Activated CD8-positive, alpha-beta memory T cell treated with anti-CD3 and anti-CD28 coated beads for 48 hours (primary cell): ENCODE measurements at places on chromosomes 4 and X.

GRCh38 chr4:5157791-5158770 is 106.8 kb downstream of the STK32B start:
- no peak for DNase-seq

DNA sequence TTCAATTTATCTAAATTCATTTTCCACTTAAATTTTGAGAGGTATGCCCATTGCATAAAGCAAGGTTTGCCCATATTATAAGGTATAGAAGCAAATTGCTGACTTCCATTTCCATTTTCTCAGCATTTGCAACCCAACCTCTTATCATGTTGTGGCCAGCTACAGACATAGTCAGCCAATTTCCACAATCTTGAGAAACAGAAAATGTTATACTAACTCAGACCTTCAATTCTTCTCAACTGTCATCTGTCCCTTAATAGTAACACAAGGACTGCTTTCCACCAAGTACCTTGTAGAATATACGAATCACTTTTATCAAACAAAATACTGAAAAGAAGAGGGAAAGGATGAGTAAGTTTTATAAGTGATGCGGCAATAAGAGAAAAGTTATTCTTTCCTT is 11.2 kb upstream of the GRIA3 start:
- no peak for DNase-seq

GRCh38 chr4:133151341-133151690 is 2.2 kb downstream of the PCDH10 start:
- DNase-seq: no peak

- DNase-seq: no peak
Measured at GRCh38 chr4:119498527-119498926, 130.1 kb downstream of the PDE5A start.

DNA sequence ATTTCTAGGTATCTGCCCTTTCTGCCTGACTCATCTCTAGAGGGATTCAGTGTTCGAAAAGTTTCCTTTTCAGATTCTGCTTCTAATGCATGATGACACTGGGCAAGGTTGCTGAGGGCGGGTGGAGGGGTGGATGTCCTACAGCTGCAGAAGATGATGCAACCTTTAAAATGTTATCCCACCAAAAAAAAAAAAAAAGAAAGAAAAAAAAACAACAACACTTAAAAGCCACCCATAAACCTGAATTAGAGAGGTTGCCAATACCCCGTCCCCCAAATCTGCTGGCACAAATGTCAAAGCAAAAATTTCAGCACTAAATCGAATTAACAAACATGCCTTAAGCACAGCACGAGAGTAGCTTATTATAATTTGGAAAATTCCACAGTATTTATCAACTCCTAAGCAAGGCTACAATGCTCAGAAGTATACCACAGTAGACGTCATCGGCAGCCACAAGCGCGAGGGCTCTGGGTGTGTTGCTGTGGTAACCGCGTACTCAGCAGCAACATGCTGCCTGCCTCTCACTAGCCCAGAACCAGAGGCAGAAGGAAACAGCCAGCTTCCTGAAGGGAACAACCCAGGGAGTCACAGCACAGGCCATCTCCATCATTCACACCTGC is 167.5 kb upstream of the MAP3K15 start:
- DNase-seq: peak; percentile 37

DNA sequence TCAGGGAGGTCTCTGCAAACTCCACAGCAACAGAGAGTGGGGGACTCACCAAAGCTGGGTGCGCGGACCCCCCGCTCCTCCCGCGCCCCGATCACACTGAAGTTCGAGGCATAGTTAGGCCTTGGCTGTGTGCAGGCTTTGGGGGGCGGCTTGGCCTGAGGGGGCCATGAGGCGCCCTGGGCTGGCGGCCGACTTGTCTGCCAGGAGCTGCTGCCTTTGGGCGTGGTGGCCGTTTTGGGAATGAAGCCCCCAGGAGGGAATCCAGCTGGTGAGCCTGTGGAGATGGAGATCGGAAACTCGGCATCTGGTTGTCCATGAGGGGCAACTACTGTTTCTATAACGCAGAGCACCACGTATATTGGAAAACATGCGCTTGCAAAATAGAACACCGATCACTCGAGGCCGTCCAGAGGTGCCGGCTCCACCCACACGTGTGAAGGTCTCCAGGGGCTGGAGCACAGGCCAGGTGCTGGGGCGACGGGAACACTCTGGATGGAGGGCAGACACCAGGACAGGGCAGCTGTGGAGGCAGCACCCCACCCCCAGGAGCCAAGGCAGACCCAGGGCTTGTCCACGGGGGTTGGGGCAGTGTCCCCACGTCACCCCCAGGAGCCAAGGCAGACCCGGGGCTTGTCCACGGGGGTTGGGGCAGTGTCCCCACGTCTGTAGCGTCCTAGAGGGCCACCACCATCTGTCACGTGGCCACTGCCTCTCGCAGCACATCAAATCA is 25.9 kb upstream of the CPLX1 start:
- no peak for DNase-seq
